Stimulated activated CD8-positive, alpha-beta memory T cell treated with anti-CD3 and anti-CD28 coated beads, Interleukin-7, amount 100 ng/mL, for 48 hours (primary cell): ENCODE measurements at places on chromosomes 16 and 17.

GRCh38 chr17:41653892-41654677 lies 29.7 kb upstream of the KRT17 start:
- no peak for DNase-seq

DNA sequence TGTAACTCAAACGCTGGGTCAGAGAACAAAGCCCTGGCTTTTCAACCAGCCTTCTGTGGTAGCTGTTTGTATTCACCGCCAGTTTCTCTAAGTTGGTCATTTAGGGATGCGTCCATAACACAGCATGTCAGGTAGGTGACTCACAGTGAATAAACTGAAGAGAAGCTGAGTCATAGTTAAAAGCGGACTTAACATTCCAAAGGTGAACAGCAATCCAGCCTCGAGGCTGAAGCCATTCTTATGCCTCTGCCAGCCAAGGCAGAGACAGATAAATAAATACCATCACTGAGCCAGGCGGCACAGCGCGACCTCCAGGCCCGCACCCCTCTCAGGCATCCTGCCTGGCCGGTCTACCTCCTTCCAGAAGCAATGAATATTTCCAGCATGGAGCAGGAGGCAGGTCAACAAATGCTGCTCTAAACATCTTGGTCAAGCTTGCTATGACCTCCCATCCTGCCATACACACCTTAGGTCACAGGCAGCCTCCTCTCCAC lies 12.4 kb upstream of the CACNG4 start:
- no peak for DNase-seq

DNA sequence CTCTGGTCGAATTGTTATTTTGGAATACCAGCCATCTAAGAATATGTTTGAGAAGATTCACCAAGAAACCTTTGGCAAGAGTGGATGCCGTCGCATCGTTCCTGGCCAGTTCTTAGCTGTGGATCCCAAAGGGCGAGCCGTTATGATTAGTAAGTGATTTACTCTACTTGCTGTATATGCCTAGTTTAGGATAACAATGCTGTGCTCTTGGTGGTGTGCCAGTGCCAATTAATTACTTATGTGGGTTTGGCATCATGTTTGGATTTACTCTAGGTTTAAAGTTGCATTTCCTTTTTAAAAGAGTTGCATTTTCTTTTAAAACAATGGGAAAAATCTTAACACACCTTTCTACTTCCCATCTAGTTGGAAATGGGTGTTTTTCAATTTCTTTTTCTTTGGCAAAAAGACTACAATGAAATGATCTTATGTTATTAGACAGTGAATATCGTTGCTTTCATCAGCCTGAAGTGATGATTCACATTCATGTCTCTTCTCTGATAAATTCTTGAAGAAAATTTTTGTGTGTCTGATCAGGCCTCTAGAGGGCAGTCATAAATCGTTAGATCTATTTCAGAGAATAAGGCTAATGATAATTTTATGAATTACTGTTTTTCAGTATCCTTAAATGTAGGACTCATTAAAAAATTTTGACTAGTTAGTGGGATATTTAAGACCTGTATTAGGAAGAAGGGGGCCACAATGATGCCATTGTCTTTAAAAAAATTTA lies 5.6 kb downstream of the SF3B3 start:
- DNase-seq: no peak

GRCh38 chr16:3791701-3792100 lies 74.4 kb upstream of the TRAP1 start:
- DNase-seq: no peak

GRCh38 chr17:29748400-29748799 lies 125.7 kb upstream of the CORO6 start:
- no peak for DNase-seq

DNA sequence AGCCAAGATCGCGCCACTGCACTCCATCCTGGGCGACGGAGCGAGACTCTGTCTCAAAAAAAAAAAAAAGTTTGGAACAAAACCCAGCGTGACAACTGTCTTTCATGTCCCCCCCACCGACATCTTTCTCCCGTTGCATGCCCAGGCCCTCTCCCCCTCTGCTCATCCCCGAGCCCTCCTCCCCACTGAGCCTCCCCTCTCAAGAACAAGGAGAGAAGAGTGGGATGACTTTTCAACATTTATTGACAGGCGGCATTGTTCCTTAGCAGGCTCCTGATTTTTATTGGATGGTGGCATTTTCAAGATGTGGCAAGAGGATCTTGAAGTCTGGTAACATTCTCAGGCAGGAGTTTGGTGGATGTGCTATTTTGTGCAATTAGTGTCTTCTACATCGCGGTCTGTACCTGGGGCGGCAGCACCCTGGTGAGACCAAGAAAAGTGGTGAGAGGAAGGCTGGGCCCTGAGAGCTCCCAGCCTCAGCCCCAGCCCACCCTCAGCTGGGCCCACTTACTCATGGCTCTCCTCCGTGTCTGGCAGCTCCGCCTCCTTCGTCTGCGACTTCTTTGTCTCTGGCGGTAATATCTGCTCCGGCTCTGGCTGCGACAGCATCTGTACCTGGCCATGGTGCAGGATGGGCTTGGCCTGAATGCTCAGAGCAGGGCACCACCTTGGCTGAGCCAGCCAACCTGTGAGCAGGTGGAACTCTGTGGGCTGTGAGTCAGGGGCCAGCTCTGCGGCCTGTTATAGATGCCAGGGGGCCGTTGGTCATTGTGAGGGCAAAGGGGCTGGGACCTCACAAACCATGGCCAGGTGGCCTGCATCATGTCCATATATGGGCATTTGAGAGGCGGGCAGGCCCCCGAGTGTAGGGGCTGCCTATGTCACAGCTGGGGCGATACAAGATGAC lies at the start of gene PRM1:
PRM1 (minus strand) TSS at position 715 of the 907 bp plus-strand sequence; CDS start at position 623, 92 bp downstream.
- DNase-seq: no peak

DNA sequence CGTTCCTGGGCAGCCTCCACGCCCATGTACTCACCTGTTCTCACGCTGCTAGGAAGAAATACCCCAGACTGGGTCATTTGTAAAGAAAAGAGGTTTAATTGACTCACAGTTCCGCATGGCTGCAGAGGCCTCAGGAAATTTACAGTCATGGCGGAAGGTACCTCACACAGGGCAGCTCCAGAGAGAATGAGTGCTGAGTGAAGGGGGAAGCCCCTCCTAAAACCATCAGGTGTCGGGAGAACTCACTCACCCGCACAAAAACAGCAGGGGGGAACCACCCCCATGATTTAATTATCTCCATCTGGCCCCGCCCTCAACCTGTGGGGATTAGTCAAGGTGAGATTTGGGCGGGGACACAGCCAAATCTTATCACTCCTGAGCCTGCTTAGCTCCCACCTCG lies 18.2 kb downstream of the RAB40C start:
- peak; percentile 49 for DNase-seq

- DNase-seq: peak; percentile 14
Measured at GRCh38 chr16:79845734-79846135, 245.2 kb upstream of the MAF start.

DNA sequence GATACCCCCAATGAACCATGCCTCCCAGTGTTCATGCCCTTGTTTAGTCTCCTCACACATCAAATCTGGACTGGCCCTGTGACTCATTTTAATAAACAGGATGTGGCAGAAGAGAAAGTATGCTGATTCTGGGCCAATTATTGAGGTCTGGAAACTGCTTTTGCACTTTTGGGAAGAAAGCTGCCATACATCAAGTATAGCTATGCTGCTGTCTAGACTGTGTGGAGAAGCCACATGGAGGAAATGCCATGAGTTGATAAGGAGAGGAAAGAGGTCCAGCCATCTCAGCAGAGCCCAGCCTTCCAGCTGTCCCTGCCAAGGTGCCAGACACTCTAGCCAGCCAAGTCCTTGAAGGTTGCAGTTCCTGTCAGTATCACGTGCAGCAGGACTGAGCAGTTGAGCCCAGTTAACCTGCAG lies 16.7 kb downstream of the RPRML start:
- no peak for DNase-seq

DNA sequence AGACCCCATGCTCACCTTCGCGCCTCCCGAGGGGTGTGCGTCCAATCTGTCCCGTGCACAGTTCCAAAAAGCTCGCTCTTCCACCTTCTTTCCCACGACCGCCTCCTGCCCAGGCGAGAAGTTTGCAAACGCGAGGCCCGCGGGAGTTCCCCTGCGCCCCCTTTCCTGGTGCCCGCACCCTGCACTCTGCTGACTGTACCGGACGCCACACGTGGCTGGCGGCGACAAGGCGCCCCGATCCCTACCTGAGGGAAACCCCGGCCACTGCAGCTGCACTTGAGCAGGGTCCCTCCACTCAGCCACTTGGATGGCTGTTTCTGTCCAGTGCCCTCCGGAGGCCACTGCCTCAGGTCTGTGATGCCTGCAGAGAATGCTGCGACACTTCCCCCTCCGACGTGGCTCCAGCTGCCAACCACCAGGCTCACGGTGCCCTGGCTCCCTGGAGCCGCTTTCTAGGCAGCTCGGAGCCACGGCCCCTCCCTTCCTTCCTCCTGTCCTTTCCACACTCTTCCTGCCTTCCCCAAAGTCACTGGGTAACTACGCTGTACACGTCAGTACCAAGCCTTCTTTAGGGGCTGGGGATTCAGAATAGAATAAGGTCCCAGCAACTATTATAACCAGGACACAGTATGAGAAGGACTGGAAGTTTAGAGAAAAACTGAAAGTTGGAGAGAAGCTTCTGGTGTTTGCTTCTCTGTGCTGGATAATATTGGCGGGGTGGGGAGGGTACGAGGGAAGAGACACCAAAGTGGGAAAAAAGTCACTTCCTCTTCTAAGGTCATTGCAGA lies at the start of gene MLKL:
MLKL (minus strand) TSS at position 425 of the 788 bp plus-strand sequence. CDS start 5,105 bp downstream, outside the sequence.
- peak; percentile 38 for DNase-seq

DNA sequence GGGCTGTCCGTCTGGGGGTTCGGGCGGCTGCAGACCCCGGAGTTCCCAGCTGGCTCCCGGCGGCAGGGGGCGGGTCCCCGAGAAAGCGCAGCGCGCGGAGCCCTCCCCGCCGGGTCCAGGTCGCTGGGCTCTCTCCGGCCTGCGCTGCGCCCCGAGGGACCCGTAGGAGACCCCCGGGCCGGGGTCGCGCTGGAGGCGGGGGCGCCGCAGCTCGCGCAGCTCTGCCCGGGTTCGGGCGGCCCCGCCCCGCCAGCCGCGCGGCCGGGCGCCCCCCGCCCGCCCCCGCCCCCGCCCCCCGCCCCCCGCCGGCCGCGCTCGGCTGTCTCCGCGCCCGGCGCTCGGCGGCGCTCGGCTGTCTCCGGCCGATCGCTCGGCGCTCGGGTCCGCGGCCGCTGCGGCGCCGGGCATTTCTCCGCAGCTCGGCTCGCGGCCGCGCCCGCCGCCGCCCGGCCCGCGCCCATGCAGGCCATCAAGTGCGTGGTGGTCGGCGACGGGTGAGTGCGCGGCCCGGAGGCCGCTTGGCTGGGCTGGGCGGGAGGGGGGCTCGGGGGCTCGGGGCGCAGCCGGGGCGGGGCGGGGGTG lies at the start of gene RAC3:
RAC3 (plus strand) TSS at position 376 of the 582 bp plus-strand sequence; CDS start at position 460, 84 bp downstream.
- DNase-seq: no peak

GRCh38 chr17:8941520-8941919 lies 24.0 kb downstream of the PIK3R5 start:
- DNase-seq: no peak

DNA sequence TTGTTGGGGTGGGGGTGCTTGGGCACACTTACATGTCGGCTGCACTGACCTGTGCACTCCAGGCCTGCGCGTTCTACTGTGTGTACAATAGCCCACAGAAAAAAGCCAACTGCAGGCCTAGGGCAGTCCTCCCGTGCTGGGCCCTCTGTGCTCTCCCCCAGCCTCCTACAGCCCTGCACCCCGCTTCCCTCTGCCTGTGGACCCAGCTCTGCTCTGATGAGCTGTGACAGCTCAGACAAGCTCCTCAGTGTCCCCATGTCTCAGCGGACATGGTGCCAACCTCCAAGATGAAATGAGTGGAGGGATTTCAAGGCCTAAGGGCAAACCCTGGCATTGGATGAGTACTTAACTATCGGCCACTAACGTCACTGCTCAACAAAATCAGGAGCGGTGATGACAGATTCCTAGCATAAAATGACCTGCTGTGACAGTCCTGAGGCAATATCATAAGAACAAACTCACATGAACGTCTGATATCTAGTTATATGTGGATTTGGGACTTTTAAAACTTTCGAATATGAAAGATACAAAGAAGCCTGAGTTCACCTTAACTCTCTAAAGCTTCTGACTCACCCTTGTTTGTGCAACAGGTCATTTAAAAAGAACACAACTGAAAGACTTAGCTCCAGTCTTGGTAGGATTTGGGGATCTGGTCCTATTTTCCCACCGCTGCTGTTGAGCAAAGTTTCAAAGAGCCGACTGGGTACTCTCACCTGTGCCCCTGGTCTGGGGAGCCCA lies 34.7 kb downstream of the CCDC57 start:
- DNase-seq: no peak
